ENCODE measurements at places on chromosomes 5 and 9.

GRCh38 chr9:31908891-31909480 is 475.5 kb upstream of the ACO1 start:
- no peak for DNase-seq

- no peak for DNase-seq
Measured at GRCh38 chr9:95816716-95817115, 58.8 kb upstream of the ERCC6L2 start.

DNA sequence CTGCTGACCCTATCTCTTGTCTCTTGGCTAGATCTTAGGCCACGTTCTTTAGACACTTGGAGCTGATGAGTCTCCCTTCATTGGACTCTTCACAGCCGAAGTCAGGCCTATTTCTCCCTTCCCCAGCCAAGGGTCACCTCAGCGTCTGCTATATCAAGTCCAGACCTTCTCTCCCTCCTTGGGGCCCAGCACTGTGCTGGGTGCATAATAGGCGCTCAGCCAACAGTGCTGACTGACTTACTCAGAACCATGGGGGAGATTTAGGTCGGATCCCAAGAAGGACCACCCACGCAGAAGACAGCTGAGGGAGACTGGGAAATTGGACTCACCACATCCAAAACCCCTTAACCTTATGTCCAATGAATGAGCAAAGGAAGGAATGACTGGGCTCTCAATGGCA is 5.6 kb upstream of the AMBP start:
- no peak for DNase-seq

GRCh38 chr5:59173578-59173977 is 590.7 kb downstream of the RAB3C start:
- no peak for DNase-seq

GRCh38 chr9:27634879-27635278 is 61.6 kb upstream of the C9orf72 start:
- DNase-seq, result no peak

GRCh38 chr9:9352877-9353481 is 1259.8 kb downstream of the PTPRD start:
- no peak for DNase-seq

DNA sequence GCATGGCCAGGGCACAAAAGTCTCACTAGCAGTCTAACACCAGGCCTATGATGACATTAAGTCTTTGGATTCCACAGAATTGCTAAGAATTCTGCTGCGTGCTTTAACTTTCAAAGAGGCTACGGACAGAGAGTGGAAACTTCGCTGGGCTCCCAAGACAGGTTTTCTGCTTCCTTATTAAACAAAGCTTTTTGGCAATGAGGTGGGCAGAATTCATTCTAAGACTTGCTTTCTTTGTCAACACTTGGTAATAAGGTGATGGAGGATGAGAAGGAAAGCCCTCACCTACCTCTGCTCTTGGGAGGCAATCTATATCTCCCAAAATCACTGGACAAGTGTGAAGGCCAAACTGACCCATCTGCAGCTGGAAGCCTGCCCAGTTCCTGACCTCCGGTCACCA is 231.9 kb downstream of the ATPSCKMT start:
- DNase-seq, result no peak

- no peak for DNase-seq
Measured at GRCh38 chr9:126097679-126098078, 228.9 kb upstream of the MVB12B start.

GRCh38 chr5:109700516-109701153 is 10.9 kb downstream of the MAN2A1 start:
- DNase-seq, result no peak

DNA sequence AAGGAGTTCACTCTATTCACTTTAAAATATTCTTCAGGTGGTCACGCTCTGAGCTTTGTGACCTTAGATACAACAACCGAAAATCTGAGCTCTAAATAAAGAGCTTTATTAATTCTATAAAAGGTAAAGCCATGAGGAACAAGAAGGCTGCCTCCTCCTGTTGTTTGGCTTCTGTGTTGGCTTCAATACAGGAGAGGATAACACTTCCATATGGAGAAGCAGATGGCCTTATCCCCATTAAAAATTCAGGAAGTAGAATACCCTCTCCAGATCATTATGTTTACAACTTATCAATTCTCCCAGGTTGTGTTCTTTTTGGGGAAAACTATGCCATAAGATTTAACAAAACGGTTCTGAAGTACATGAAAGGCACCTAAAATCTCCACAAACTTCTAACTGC is 128.4 kb downstream of the TTC39B start:
- no peak for DNase-seq

- no peak for DNase-seq
Measured at GRCh38 chr5:39517800-39518199, 93.0 kb upstream of the DAB2 start.

DNA sequence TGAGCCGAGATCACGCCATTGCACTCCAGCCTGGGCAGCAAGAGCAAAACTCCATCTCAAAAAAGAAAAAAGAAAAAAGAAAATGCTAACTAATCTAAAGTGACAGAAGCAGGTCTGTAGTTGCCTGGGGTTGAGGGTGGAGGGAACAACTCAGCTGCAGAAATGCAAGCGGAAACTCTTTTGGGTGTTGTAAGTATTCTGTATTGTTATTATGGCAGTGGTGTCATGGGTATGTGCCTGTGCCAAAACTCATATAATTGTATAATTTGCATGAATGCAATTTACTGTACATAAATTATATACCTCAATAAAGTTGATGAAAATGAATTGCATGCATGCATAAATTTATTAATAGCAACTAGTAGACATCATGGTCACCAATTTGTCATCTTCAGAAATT is 23.0 kb upstream of the RPS23 start:
- no peak for DNase-seq

DNA sequence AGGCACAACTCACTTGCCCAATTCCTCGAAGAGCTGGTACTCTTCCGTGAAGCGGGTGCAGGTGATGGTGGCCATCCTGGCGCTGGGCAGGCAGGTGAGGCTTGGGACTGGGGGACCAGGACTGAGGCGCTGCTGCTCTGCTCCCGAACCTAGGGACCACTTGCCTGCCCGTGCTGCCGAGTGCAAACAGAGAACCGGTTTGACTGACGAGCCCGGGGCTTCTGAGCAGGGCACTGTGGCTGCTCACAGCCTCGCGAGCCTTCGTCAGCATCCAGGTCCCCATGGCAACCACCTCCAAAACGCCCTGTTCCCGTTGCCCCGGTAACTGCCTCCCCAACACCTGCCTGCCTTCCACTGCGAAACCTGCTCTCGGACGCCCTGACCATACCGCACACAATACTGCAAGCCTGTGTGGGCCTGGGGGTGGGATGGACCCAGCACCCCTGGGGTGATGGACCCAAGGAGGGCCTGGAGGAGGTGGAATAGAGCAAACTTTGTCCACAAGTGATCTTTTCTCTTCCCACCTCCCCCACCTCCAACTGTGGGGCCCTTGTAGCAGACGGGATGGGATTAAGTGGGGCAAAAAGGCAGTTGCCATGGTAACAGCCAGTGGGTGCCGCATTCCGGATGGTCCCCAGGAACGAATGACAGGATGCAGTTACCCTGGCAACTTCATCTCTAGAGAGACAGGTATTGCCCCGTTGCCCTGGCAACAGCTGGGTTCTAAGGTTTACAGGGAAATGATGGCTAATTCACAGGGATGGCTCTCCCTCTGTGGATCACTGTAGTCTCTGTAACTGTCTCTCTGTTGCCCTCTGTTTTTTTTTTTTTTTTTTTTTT is at the start of gene CAMK2A:
Gene CAMK2A, minus strand, starts transcription at position 223 of the 840 bp plus-strand sequence. Its CDS starts 148 bp downstream, at position 75.
- no peak for DNase-seq

GRCh38 chr5:177515580-177515979 is 1.2 kb downstream of the DDX41 start:
- no peak for DNase-seq

DNA sequence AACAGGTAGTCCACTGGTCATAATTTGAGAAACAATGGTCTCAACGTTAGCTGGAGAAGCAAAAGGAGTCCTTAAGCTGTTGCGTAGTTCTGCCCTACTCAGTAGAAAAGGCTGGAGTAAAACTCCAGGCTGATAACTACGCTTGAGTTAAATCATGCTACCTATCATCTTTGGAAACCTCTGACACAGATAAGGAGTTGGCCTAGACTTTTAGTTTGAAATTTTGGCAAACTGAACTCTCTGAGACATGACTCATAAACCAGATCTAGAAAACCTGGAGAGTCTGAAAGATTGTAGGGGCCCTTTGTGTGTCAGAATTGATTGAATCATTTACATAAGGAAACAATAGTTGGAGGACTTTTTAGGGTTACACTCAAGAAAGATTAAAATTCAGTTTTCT is 26.3 kb downstream of the NMUR2 start:
- DNase-seq, result no peak

GRCh38 chr9:6922680-6923079 is 164.9 kb downstream of the KDM4C start:
- no peak for DNase-seq

GRCh38 chr5:95007921-95008597 is 276.8 kb downstream of the MCTP1 start:
- no peak for DNase-seq
